ENCODE measurements at places on chromosomes 13 and 19.

DNA sequence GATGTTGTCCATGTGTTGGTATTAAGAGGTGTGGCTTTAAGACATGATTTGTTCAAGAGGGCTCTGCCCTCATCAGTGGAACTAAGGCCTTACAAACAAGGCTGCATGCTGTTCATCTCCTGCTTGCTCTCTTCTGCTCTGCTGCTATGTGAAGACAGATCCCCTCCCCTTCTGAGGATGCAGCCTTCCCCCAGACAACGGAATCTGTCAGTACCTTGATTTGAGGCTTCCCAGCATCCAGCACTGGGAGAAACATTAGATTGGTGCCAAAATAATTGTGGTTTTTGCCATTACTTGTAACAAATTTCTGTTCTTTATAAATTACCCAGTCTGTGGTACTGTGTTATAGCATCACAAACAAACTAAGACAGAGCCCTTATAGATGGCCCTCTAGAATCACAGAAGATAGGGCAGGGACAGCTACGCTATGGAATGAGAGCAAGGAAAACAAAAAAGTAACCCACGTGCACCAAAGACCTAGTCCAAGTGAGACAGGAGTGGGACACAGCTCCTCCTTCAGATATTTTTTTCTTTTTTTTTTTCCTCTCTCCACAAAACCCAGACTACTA is 151.5 kb upstream of the RXFP2 start:
- no peak for DNase-seq

- no peak for DNase-seq
Measured at GRCh38 chr13:108451121-108451520, 178.3 kb upstream of the MYO16 start.

- no peak for DNase-seq
Measured at GRCh38 chr13:109834973-109835720, 48.8 kb upstream of the IRS2 start.

- DNase-seq, result no peak
Measured at GRCh38 chr13:34469196-34469986, 472.7 kb upstream of the NBEA start.

- peak; percentile 42 for DNase-seq
Measured at GRCh38 chr19:32318884-32319520, 26.4 kb upstream of the ZNF507 start.

- no peak for DNase-seq
Measured at GRCh38 chr19:51607077-51607476, 23.1 kb downstream of the SIGLEC5 start.

DNA sequence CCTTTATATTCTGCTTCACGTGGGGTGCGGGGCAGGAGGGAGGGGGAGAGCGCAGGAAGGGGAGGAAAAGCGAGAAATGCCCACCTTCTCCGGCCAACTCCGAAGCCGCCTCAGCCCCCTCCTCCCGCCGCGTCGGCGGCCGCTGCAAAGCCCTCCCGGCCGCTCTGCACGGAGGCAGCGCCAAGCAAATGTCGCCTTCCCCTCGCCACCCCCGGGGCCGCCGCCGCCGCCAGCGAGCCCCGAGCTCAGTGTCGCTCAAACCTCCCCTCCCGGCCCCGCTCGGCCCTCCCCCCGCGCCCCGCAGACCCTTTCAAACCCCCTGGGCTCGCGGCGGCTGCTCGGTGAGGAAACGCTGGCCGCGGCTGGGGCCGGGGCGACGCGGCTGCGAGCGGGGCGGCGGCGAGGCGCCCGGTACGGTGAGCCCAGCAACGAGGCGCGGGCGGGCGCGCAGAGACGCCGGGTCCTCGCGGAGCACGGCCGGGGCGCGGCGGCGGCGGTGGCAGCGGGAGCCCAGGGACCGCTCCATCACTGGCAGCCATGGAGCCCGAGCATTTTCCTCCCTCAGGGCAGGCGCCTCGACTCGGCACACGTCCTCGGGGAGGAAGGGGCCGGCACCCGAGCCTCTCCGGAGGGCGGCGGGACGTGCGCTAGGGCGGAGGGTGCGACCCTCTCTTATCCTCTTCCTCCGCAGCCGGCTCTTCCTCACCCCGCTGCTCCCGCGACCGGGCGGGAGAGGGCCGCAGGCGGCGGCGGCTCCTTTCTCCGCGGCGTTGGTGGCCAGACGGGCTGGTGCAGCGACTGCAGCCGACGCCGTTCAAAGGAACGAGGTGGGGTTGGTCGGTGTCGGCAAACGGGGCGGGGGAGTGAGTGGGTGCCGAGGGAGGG is 463 bp upstream of the TSC22D1 start:
- no peak for DNase-seq

- DNase-seq, result no peak
Measured at GRCh38 chr13:103866048-103866447, 799.8 kb upstream of the SLC10A2 start.

- DNase-seq, result no peak
Measured at GRCh38 chr13:71871844-71872243, 4.8 kb upstream of the DACH1 start.

DNA sequence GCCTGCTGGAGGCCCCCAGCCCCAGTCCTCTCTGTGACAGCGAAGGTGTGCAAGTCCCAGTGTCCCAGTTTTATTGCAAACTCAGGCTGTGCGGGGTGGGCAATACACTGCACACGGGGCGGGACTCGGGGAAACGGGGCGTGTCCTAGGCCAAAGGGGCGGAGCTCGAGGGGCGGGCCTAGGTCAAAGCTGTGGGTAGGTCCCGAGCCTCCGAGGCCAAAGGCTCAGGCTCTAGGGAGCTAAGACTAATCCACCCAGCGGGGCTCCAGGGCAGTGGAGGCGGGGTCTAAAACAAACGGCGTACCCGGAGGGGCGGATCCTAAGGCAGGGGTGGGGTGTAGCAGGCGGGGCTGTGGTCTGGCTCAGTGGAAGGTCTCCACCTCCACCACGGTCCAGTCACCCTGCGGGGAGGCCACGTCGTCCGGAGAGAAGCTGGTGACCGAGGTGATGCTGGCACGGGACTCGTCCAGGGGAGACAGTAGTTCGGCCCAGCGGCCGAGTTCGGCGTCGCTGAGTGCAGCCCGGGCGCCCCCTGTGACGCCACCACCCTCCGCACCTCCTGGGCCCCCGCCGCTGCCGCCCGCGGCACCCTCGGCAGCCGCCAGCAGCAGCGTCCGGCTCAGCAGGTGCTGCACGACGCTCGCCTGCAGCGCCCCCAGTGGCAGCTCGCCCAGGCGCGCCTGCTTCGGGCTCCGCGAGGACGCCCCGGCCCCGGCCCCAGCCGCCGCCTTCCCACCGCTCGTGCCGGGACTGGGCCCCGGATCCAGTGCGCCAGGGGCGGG is 5.3 kb downstream of the PRR36 start:
- peak; percentile 89 for DNase-seq

DNA sequence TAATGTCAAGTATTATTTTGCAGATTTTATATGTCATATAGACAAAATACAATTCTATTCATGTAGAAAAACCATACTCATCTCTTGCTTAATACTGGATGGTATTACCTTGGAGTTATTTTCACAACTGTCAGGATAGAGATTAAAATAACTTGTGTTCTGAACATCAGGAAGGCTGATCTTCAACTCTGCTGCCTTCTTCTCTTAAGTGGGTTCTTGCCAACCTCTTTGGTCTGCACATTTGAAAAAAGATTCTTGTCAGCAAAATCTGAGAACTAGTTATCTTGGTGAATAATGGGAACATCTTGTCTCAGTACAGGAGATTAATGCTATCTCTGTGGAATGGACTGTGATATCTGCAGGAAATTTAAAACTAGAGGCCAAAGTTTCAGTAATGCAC is 95.2 kb upstream of the FAM216B start:
- DNase-seq, result no peak

DNA sequence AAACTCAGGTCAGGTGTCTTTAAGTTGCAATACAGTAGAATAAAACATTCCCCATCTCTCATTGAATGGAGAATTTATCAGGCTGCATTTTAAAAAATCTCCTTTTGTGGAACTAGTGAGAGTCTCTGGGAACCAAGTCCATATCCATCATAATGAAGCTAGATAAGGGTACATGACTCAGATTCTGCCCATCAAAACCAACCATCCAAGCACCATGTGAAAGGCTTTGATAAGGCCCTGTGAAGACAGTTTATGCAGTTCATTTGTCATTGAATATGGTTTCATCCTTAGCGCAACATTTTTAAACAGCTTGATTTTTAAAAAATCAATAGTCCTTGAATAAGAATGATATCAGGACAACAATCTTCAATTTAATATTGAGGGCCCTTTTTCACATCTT is 56.3 kb upstream of the DIAPH3 start:
- DNase-seq, result no peak

DNA sequence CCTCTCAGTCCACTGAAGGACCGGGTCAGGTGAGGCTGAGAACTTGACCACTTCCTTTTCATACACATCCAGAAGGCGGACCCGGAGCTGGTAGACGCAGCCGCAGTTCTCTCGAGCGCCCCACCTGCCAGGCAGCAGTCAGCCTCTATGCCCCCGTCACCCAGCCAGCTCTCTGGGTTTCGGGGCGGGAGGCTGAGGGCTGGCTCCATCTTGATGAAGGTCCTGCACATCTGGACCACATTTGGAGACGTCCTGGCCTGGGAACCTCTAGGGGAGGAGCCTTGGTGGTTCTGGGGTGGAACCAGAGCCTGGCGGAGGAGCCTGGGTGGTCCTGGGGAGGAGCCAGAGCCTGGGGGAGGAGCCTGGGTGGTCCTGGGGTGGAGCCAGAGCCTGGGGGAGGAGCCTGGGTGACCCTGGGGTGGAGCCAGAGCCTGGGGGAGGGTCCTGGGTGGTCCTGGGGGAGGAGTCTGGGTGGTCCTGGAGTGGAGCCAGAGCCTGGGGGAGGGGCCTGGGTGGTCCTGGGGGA is 14.3 kb downstream of the MRPS12 start:
- DNase-seq, result peak; percentile 19

- peak; percentile 67 for DNase-seq
Measured at GRCh38 chr19:13859361-13859880, 17.5 kb upstream of the NANOS3 start.

GRCh38 chr19:17766543-17767131 is 15.4 kb downstream of the FCHO1 start:
- peak; percentile 84 for DNase-seq

DNA sequence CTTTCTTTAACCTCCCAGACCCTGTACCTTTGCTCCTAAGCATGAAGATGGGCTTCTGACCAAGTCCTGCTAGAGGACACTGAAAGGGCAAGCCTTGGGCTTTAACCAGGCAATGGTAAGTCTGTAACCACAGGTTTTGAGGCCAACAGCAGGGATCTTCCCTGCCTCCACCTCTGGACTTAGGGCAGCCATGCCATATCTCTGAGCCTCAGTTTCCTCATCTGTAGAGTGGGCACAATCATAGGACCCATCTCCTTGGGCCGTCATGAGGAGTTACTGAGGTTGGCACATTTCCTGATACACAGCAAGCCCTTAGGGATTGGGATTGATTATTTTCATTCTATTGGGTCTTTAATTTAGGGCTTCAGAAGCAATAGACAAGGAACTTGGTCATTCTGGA is 14.7 kb downstream of the KLK1 start:
- DNase-seq, result no peak

GRCh38 chr13:86960876-86961275 is 710.3 kb upstream of the SLITRK5 start:
- DNase-seq, result peak; percentile 82

GRCh38 chr19:41323023-41323422 is 13.1 kb downstream of the CCDC97 start:
- DNase-seq, result peak; percentile 78

DNA sequence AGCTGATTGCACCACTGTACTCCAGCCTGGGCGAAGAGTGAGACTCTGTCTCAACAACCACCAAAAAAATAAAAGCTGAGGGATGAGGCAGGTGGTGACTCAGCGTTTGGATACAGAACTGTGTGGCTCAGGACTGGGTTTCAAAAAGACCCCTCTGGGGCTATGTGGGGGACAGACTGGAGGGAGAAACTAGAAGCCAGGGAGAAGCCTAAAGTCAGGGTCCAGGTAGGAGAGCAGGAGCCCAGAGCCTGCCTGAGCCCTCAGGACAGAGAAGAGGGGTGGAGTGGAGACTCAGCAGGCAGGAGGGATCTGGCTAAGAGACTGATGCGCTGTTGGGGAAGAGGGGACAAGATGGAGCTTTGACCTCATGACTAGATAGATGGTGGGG is 1.8 kb upstream of the CD37 start:
- no peak for DNase-seq

GRCh38 chr19:47790398-47790814 is 11.9 kb downstream of the SELENOW start:
- peak; percentile 76 for DNase-seq

DNA sequence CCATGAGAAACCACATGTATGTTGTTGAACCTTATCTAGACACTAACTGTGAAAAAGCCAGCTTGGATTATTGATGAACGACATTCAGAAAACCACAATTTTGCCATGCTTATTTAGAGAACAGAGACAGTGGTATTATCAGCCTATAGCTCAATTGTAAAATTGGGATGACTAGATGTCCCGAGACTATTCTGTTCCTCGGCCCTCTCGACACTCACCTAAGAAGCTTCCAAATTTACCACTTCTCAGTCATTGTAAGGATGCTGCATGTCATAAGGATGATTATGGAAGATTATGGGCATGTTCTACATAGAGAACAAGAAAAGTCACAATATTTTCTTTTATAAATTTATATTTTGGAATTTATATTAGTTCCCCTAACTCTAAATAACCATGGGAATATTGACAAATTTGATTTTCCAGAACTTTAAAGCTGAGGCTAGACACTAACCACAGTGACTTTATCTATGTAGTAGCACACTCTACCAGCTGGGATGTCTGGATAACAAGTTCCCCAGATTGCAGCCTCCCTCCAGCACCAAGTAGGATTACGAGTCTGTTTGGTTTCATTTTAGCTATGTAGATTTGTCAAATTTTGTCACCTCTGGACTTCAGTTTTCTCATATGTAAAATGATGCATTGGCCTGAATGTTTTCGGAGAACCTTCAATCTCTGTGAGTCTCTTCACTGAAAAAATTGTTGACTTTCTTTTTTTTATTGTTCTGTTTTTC is 513.6 kb downstream of the IRS2 start:
- DNase-seq, result peak; percentile 10

DNA sequence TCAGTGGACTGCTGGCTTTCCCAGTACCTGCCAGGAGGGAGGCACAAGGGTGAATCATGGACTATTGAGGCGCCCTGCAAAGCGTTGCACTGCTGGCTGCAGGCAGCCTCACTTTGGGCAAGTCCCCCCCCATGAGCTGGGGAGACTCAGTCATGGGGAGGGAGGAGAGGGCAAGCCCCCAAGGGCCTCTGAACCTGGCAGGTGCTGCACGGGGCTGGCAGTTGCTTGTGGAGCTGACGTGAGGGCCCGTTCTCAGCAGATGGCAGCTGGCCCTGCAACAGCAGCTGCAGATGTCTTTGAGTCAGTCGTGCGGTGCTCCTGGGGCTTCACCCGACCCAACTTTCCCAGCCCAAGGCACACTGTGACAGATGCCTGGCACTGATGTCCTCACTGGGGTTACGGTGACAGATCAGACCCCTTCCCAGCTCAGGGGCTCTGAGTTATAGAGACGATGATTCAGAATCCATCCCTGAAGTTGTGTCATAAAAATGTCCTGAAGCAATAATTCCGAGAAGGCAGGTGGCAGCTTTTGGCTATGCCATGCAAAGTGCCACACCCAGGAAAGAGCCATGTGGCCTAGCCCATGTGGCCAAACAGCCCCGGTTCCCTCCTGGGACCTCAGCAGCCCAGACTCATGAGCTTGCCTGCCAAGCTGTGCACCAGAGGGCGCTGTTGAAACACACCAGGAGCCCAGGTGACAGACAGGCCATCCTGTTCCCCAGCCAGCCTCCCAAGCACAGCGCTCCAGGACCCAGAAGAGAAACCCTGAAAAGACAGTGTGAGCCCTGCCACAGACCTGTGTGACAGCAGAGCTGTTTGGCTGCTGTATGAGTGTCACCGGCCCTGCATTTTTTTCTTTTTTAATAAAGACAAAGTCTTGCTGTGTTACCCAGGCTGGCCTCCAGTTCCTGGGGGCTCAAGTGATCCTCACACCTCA is 53.6 kb upstream of the LDLR start:
- peak; percentile 85 for DNase-seq

GRCh38 chr13:43196086-43196621 is 172.8 kb downstream of the DNAJC15 start:
- no peak for DNase-seq
